ENCODE measurements at places on chromosomes 4 and X.

DNA sequence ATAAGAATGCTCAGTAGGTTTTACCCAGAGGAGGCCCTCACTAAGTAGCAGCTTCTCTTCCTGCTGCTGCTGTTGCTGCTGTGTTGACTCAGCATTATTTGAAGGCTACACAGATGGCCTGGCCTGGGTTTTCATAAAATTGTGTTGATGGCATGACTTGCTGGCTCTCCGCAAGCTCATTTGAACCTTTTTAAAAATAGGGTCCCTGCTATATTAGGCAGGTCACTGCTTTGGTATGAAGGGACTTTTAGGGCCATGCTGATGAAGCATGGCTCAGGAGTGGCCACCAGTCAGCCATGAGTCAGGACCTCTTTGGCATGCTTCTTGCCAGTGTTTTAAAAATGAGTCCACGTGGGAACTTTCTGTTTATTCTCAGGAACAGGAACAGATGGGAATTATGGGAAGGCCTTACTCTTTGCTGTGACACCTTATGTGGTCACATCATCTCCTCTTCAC is 128.7 kb downstream of the MID1IP1 start:
- no peak for DNase-seq

DNA sequence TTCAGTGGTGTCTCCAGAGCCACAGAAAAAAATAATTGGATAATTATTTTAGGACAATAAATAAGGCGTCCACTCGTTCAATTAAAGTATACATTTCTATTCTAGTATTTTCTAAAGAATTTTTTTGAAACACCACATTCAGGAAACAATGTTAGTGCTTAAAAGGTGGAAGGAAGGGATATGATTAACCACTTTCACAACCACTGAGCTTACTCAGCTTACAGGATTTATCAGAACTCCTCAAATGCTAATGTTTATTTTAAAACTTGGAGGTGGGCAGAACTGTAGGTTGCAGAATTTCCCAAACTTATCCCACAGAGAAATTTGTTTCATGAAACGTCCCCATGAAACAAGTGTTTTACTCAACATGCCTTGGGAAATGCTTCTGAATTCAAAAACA is 54.3 kb upstream of the MAGEB2 start:
- DNase-seq, result no peak

DNA sequence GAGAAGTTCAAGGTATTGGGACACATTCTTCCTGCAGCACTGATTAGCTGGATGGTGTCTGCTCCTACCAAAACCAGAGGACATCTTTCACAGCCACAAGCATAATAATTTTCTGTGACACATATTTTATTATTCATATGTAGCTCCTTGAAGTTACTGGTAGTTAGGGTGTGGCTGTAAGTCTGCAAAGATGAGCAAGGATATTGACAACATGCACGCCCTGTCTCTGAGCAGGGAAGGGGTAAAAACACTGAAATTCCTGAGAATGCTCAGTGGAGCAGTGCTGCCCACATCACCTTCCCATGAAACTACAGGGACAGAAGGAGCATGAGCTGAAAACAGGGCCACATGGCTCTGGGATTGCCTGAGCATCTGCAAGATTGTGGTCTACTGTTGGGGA is 38.9 kb downstream of the PARM1 start:
- no peak for DNase-seq

- no peak for DNase-seq
These were observed 7.0 kb downstream of the MTM1 start for GRCh38 chrX:150575419-150575814.

DNA sequence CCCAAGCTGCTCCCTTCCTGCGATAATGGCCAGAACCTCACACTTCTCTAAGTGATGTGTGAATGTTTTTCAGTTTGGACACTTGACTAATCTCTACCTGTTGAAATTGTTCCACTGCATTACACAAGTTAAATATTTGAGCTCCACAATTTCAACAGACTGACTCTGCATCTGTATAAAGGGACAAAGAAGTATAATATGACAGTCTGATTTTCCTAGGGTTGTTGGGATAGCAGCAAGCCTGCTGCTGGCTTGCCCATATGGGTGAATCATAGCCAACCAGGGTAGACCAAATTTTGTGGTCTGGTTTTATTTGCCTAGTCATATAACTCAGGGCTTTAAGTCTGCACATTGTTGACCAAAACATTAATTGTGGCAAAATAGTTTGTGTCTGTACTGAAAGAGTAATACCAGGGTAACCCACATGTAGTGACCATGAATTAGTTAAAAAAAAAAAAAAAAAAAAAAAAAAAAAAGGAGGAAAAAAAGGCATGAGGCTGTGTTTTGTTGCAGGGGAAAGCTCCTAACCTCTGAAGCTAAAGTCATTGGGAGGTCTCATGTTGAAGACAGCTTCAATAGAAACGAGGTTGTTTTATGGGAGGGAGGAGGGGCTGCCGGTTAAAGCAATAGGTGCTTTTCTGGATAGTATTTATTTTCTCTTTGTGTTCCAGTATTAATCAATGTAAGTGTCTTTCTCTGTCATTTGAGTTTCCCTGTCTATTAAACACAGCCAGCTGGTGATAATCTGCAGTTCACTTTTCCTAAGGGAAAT is 534.2 kb downstream of the RAB28 start:
- no peak for DNase-seq

GRCh38 chr4:60133375-60133774 is 1066.8 kb upstream of the ADGRL3 start:
- DNase-seq, result no peak

- no peak for DNase-seq
These were observed 20.6 kb downstream of the DCHS2 start for GRCh38 chr4:154471032-154471431.

DNA sequence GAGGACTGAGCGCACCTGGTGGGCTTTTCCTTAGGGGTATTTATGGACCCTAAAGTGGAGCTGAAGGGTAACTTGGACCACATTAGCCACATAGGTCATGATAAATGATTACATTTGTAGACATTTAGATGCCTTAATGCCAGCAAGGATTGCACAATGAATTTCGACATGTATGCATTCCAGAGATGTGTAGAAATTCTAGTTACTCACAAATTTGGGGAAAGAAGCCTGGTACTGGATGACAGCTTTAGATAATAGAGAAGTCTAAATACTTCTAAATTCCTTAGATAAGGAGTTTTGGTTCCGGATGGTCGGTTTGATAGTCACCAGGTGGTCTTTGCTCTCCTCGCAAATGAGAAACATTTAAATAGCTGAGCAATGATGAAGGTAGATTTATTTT is 609.5 kb upstream of the PRKX start:
- DNase-seq, result no peak

- DNase-seq, result no peak
These were observed 1.8 kb downstream of the L1CAM start for GRCh38 chrX:153884136-153884535.

Measured in COLO829 (cell line).